ENCODE measurements at places on chromosomes 5 and 9.

DNA sequence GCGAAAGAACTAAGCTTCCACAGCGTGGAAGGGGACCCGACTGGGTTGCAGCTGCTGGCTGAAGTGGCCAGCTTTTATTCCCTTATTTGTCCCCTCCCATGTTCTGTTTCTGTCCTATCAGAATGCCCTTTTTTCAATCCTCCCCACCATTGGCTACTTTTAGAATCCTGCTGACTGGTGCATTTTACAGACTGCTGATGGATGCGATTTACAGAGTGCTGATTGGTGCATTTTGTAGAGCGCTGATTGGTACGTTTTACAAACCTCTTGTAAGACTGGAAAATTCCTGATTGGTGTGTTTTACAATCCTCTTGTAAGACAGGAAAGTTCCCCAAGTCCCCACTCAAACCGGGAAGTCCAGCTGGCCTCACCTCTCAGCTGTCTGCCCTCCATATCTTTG lies 50.7 kb downstream of the KLF9 start:
- no peak for DNase-seq

GRCh38 chr9:103037508-103038477 lies 42.7 kb downstream of the CYLC2 start:
- no peak for DNase-seq

- peak; percentile 79 for DNase-seq
These were observed 196.2 kb upstream of the TUT7 start for GRCh38 chr9:86550401-86550800.

DNA sequence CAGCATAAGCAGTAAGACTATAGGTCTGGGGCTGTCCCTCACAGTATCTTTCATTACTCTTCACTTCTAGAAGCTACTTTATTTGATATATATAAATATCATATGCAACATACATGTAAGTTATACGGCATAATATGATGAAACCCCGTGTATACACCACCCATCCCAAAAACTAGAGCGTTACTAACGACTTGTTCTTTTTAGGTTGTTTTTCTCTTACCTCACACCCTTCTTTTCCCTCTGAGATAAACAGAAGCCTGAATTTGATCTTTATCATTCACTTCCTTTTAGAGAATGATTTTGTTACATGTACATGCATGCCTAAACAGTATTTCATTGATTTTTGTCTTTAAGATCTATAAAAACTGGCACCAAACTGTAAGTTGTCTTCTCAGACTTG lies 3.7 kb downstream of the TRMO start:
- no peak for DNase-seq

DNA sequence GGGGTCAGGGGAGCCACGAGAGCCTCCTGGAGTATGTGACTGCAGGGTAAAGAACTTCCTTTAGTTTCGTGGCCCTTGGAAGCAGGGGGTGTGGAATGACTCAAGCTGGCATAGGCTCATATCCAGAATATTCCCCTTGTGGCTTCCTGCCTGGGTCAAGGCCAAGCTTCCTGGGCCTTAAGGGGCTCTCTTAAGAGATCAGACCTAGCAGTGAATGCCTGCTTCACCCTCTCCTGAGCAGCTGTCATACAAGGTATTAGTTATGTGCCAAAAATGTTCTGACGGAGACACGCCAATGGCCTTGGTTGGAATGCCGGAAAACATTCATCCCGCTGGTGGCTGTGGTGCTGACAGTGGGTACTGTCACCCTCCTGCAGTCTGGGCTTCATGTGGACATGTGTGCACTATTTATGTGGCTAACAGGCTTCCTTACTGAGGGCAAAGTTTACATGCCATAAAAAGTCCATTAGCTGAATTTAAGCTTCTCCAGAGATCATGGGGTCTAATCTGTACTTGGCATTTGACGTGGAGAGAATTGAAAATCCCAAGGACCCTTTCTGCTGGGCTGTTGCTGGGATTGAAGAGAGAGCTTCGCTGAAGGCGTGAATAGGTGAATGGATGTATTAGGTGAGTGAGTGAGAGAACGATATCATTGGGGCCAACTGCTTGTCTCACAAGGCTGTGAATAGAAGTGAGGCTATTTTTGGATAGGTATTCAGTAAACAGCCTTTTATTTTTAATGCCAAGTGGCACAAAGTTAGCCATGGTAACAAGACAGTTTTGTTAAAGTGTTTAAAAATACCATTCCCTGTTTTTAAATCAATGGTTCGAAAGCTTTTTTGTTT lies 156.8 kb downstream of the MACROH2A1 start:
- peak; percentile 72 for DNase-seq

- no peak for DNase-seq
These were observed 186.2 kb downstream of the SNX18 start for GRCh38 chr5:54703565-54704255.

DNA sequence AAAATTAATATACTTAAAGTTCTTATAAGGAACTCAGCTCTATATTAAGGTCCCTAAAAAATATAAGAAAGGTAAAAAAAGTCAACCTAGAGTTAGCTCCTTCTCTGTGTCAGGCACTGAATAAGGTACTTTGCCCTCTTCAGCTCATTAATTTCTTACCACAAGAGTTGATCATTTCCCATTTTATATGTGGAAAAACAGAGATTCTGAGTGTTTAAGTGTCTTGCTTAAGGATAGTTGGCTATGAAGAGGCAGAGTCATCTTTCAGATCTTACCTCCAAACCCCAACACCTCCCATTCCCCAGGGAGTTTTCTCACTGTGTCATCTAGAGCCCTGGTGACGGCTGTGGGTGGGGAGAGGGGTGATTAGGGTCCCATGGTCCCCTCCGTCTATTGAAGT lies 40.6 kb downstream of the INSYN2B start:
- no peak for DNase-seq

- DNase-seq: no peak
These were observed 1.8 kb upstream of the IARS1 start for GRCh38 chr9:92295240-92295790.

DNA sequence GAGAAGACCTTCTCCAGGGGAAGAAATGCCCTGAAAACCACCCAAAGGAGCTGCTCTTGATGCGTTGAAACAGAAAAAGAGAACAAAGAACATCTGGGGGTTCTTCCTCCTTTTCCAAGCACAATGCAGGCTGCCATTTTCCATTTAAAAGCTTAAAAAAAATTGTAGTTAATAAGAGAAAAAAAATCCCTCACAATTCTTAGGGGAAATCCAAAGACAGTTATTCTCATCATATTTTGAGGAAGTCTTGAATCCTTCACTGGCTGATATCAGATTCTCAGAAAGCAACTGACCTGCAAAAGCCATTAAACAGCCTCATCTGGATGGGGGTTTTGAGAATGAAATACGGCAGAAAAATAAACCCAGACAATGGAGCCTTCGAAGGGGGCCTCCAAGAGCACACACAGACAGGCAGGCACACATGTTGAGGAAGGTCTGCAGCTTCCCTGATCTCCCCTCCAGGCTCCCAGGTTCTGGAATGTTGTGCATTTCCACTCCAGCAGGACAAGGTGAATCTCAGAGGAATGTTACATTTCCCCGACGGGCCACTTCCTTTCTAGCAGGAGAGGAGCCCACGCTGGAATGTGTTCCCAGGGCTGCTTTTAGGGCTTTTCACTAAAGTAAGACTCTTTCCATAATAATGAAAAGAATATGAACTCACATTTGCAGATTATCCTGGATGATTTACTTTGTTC lies 159.4 kb upstream of the S1PR3 start:
- no peak for DNase-seq

GRCh38 chr5:58497921-58498320 lies 6.7 kb downstream of the GAPT start:
- DNase-seq: no peak

GRCh38 chr9:98226516-98226915 lies 28.9 kb downstream of the TBC1D2 start:
- DNase-seq: peak; percentile 35

GRCh38 chr9:111036946-111037345 lies 1.3 kb downstream of the LPAR1 start:
- DNase-seq: peak; percentile 50

All from foreskin fibroblast (primary cell).